ENCODE measurements at places on chromosomes 13 and 19. TPM values are rescaled to one million over a fixed set of nuclear protein-coding genes. Genes with fewer than 3 reads are reported as not detected.
A peak's percentile ranks its signal among the peaks of the same experiment; 100 is the strongest.

The PDE4C gene
- total RNA-seq = not detected

The AMER2 gene
- 49.7 TPM for total RNA-seq

The ZNF266 gene
- total RNA-seq = 25.6 TPM

The ZNF473 gene
- 15.6 TPM for total RNA-seq

DNA sequence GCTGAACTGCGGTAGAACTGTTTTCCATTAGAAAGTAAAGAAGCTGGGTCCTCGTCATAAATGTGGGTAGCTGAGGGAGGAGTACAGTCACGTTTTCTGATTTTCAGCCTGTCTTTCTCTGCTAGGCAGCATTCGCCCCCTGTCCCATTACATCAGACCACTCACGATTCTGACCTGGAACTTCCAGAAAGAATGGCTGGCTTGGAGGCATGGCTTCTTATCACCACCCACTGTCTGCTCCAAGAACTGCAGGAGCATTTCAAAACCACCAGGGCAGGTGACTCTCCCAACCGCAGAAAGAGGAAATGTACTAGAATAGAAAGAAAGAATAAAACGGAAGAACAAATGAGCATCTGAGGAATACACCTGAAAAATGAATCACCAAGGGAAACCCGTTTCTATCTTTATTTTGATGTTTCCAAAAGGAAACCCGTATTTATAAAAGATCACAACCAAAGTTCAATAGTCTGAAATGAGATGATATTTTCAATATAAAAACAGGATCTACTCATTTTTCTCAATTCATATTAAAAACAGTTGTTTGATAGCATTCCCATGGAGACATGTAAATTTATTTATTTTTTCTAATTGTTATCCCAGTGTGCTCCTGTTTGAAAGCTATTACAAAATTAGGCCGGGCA, 22.1 kb upstream of the POMP start:
- peak; percentile 82 for DNase-seq

GRCh38 chr13:49635599-49636433, 7.5 kb downstream of the ARL11 start:
- no peak for DNase-seq

- DNase-seq = no peak
These were observed 24.9 kb downstream of the GADD45B start for GRCh38 chr19:2500841-2501261.

DNA sequence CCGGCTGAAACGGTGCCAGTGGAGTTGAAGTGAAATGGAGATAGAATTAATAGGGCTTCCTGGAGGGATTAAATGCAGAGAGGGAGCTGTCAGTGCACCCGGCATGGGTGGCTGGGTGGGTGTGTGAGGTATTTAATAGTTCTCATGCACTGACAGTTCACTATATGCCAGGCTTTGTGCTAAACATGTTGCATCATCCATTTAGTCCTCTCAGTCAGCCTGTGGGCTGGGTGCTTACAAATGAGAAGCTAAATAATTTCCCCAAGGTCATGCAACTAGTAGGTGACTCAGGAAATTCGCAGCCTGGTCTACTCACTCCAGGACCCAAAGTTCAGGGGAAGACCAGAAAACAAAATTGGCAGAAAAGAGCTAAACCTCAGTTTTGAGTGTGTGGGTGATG, 63.5 kb upstream of the SPATA13 start:
- DNase-seq = peak; percentile 52

DNA sequence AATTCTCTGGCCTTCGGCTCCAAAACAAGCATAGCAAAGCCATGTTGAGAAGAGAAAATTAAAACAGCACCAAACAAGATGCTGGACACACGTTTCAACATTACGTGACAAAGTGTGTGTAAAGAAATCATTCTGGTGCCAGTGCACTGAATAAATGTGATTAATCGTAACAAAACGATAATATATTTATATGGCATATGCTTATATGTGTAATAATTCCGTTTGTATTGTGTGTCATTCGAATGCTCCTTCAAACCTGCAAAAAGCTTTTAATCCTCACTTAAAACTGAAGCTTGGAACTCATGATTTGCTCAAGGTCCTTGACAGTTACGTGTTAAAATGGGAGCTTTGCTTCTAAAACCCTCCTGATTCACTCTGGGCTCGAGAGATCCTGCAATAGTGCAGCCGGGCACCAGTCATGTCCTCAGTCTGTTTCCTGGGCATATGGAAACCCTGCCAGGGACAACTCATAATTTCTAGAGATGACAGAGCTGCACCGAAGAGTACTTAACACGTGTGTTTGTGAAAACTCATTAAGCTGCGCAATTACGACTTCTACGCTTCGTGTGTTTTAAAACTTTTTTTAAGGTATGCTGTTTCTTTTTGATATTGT, 731 bp upstream of the AKAP8L start:
- no peak for DNase-seq

DNA sequence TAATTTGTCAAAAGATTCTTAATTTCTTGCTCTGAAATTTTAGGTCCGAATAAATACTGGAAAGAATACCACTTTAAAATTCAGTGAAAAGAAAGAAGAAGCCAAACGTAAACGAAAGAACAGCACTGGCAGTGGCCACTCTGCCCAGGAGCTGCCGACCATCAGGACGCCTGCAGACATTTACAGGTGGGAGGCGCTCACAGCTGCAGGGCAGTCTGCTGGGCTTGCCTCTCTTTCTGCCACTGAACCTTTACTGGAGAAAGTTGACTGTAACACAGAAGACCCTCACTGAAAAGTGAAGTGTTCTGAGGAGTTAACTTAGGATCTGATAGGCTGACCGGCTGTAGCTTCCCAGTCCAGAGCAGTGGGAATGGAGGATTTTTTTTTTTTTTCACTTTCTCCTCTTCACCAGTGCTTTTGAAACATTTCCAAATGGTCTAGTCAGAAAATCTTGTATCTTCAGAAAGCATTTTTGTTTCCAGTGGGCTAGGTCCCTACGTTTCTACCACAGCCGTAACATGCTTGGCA, 69.1 kb downstream of the URI1 start:
- DNase-seq = no peak

- DNase-seq = no peak
These were observed 25.7 kb upstream of the PNMA8B start for GRCh38 chr19:46521241-46521868.

DNA sequence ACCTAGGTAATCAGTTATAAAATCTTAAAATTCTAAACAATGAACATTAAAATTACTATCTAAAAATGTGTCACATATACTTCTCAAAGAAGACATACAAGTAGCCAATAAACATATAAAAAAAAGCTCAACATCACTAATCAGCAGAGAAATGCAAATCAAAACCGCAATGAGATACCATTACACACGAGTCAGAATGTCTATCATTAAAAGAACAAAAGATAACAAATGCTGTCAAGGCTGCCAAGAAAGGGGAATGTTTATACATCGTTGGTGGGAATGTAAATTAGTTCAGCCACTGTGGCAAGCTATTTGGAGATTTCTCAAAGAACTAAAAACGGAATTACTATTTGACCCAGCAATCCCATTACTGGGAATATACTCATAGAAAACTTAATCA, 310.3 kb upstream of the EDNRB start:
- DNase-seq = peak; percentile 37

- no peak for DNase-seq
These were observed at the start of gene PABPC3 for GRCh38 chr13:25095851-25096453. Gene PABPC3 (plus strand): TSS chr13:25096136. CDS start chr13:25096199, 63 bp downstream.

GRCh38 chr19:8208922-8209461, at the start of gene CERS4:
Gene CERS4 (plus strand): TSS chr19:8209370. CDS start chr19:8251077, 41,707 bp downstream.
- DNase-seq = peak; percentile 62

GRCh38 chr19:10086591-10087192, 575 bp downstream of the SHFL start:
- DNase-seq = no peak
